ENCODE measurements at places on chromosomes 16 and 17.

GRCh38 chr16:23423496-23424049 is 29.4 kb downstream of the COG7 start:
- no peak for DNase-seq

- no peak for DNase-seq
Observed at GRCh38 chr17:42655528-42655927, 3.6 kb upstream of the TUBG2 start.

DNA sequence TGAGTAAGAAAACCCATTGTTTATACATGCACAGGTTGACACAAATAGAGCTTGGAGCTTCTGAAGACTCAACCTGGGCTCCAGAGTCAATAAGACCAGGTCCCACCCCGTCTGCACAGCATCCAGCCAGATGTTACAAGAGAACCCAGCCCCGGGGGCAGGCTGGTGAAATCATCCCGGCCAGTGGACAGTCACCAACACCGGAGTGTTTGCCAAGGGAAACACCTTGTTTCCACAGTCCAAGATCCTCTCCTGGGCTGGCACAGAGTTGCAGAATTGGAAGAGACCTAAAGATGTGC is 90.3 kb downstream of the RAB11FIP4 start:
- no peak for DNase-seq

GRCh38 chr16:20870122-20870820 is 29.9 kb downstream of the DCUN1D3 start:
- peak; percentile 56 for DNase-seq

DNA sequence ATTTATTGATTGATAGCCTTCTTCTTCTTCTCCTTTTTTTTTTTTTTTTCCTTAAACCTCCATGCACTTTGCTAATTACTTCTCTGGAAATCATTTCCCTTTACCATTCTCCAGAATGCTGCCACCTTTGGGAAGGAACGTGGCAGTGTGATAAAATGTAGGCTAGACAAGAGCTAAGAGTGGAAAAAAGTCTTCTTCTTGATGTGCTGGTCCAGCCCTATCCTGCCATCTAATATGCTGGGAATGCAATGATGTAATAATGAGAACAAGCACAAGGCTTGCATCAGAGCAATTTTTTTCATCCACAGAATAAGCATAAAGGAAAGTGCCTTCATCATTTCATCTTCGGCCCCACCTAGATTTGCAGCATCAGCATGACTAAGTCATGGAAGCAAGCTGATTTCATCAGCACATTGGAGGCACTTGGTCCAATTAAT is 128.7 kb upstream of the ZFHX3 start:
- DNase-seq = no peak

- DNase-seq = no peak
Observed at GRCh38 chr16:48064971-48065370, 90.8 kb downstream of the ABCC12 start.

GRCh38 chr16:79316004-79316458 is 284.5 kb downstream of the MAF start:
- no peak for DNase-seq

- no peak for DNase-seq
Observed at GRCh38 chr17:71677439-71677838, 443.4 kb upstream of the SOX9 start.

DNA sequence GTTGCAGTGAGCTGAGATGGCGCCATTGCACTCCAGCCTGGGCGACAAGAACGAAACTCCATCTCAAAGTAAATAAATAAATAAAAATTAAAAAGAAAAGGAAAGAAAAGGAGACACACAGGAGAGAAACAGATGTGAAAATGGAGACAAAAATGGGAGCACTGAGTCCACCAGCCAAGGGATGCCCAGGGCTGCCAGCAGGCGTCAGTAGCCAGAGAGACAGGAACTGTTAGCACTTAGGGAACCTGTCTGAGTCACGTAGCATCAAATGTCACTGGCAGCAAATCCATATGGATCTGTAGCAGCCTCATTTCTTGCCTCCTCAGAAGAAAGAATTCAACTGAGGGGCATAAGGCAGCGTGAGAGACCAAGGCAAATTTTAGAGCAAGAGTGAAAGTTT is 79.7 kb downstream of the CYLD start:
- no peak for DNase-seq

DNA sequence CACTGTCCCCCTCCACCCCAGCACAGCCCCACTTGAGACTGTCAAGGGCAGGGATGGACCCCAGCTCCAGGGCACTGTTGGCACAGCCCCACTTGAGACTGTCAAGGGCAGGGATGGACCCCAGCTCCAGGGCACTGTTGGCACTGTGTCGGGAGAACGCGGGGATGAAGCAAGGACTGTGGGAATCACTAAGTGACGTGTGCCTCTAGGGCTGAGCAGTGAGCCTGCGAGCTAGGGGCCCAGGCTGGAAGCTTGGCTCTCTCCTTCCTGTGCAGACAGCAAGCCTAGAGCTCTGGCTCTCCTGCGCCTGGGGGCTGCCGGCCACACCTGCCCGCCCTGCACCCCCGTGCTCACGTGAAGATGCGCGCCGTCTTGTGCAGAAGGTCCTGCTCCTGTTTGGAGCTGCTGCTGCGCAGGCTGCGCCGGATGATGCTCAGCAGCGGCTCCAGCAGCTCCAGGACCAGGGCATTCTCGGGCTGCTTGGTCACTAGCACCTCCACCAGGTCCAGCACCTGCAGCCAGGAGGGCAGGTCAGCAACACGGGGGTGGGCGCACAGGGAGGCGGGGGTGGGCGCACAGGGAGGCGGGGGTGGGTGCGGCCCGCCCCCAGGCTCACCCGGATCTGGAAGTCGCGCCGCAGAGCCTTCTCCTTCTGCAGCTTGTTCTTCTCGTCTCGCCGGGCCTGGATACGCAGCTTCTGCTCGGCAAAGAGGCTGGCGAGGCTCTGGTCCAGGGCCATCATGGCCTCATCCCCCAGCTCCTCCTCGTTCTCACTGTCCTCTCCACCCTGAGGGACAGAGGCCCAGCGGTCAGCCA is 10.8 kb downstream of the MYBBP1A start:
- DNase-seq = no peak

- no peak for DNase-seq
Observed at GRCh38 chr16:78894886-78895285, 705.7 kb downstream of the MAF start.

DNA sequence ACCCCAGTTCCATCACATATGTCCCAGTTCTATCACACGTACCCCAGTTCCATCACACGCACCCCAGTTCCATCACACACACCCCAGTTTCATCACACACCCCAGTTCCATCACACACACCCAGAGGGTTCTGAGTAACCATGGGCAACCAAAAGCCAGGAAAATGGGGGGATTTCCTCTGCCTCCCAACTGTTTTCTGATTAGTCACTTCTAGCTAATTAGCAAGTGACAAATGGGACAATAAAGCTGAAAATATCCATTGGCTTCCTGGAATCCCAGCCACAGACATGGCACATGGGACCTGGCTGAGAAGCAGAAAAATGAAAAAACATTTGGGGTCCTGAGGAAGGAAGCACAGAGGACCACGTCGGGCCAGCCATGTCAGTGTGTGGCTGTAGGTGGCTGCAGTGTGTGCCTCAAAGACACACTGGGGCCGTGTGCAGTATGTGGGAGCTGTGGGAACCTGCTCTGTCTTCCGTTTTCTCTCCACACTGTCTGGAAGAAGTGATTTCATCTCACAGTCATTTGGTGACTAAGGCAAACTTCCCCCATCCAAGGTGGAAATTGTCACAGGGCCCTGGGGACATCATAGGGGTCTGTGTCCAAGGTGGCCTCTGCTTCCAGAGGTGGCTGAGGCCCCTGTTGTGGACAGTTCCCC is 106.7 kb downstream of the CMIP start:
- DNase-seq = peak; percentile 71

GRCh38 chr16:9007177-9007794 is 43.6 kb upstream of the USP7 start:
- no peak for DNase-seq

DNA sequence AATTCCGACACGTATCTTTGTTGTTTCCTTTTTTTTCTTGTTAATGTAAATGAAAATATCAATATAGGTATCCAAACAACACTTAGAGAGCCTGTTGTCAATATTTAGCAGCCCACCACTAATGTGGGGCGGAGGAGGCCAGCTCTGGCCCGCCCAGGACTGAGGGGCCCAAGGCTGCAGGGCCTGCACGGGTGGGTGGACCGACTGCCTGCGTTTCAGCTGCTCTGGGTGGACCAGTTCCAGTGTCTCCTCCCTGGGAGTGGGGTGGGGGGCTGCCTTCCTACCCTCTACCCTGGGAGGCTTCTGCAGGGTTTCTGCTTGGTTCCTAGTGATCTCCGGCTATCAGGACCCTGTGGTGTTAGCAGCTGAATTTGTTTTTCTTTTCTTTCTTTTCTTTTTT is 15.9 kb upstream of the ADGRG1 start:
- no peak for DNase-seq

GRCh38 chr17:5610956-5611355 is 26.6 kb upstream of the NLRP1 start:
- no peak for DNase-seq

- peak; percentile 23 for DNase-seq
Observed at GRCh38 chr16:65384441-65384840, 262.6 kb upstream of the CDH11 start.

DNA sequence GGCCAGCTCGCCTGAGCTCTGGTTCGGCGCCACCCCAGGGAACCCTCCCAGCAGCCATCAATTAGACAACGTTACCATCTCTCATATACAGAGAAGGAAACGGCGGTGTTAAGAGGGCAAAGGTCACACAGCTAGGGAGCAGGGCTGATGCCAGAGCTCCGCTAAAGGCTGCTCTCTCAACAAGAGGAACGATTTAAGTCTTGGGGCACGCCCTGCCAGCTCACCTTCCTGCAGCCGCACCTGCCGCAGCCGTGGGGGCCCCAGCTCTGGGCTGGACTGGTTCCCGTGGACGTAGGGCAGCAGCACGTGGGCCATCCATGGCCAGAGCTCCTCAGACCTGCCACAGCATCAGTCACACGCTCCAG is 43.5 kb downstream of the PKD1 start:
- DNase-seq = no peak

DNA sequence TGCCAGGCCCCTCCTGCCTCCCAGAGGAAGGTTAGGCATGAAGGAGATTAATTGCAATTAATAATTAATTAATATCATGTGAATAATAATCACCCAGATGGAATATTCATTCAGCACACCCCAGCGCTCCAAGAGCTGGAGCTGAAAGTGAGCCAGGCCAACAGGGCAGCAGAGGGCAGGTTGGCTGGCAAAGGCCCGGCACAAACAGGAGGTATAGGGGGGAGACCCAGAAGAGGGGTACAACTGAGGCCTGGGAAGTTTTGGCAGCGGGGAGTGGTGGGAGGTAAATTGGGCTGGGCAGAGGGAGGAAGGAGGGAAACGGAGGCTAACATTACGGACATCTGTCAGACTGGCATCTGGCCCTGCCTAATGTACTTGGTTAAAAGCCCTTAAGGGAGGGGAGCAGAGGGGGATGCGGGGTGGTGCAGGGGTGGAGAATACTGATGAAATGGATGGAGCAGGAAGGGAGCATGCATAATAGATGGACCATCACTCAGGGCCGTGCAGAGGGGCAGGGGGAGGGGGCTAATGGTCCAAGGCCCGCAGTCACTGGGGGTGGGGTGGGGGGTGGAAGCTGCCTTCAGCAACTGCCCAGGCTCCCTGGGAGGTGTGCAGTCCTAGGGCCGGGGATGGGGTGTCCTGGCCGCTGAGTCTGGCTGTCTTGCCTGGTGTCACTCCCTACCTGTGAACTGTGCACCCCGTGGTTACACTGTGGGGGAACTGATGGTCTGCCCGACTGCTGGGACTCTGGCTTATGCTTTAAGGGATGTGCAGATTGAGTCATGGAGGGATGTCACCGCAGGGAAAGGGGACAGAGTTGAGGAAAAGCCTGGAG is 1.9 kb downstream of the ADAM11 start:
- no peak for DNase-seq

GRCh38 chr17:73317513-73318426 is 6.0 kb upstream of the CDC42EP4 start:
- peak; percentile 16 for DNase-seq

DNA sequence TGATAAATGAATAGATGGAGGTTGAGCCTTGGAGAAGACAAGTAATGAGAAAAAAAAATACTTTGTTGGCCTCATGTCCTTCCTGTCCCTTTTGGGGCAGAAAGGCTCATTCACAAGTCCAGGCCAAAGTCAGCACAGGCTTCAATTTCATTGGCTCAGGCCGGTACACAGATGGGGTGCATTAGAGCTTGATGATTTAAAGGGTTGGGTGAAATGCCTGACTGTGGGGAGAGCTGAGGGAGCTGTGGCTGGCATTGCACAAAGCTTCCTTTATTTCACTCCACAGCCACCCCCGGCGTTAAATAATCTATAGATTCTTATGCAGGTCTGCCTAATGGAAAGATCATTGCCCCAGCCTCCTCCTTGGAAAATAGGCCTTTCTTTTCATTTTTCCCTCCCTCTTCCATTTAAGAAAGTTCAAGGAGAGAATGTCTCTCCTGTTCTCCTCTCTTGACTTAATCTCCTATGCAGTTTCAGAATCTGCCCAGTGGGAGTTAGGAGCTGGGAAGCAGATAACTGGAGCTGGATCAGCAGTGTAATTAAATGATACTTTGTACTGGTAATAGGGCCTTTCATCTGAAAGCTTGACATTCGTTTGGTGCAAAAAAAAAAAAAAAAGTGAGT is 24.4 kb downstream of the YPEL2 start:
- no peak for DNase-seq

DNA sequence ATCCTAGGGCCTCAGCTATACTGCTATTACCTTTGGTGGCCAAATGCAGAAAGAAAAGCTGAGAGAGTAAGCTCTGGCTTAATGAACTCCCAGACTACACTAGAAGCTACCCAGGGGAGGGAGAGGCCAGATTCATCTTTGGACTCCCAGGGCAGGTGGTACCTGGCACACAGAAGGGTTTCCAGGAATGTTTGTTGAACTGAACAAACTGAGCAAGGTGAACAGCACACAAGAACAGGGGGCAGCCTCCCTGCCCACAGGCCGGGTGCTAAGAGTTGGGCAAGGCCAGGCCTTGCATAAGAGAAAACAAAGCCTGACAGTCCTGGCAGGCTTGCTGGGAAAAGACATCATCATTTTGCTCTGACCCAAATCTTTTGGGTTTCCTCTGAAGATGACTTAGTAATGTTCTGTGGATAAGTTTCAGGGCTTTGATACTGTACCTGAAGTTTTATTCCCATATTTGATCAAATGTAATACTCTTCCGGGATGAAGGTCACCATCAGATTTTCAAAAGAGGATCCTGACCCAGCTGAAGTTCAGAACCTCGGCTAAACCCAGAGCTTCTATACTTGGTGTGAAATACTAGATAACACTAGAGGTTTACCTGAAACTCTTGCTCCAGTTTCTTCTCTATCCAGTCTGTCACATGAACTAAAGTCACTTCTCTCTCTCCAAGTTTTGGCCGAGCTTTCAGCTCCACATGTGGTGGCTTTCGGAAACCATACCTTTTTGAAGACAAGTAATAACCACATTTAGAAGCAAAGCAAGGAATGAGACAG is 20.5 kb upstream of the ERN1 start:
- no peak for DNase-seq

DNA sequence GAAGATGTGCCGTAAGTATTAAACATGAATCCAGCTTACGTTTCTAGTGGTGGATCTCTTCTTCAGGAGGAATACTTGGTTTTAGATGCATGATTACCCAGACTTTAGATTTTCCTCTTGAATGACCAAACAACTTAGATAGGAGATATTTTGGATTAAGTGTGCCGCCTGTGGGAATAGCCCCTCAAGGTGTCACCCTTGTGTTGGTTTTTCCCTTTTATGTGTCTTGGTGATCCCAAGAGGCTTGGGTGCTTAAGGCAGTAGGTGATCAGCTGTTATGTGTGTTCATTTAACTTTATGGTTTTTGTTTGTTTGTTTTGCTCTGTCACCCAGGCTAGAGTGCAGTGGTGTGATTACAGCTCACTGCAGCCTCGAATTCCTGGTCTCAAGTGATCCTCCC is 115.1 kb downstream of the PPM1E start:
- DNase-seq = peak; percentile 8

GRCh38 chr16:4602331-4602730 is 12.4 kb downstream of the UBALD1 start:
- no peak for DNase-seq
